ENCODE measurements at places on chromosomes 5 and 9.

GRCh38 chr9:128635266-128636023 is 21.2 kb downstream of the DYNC2I2 start:
- DNase-seq, result peak; percentile 99

DNA sequence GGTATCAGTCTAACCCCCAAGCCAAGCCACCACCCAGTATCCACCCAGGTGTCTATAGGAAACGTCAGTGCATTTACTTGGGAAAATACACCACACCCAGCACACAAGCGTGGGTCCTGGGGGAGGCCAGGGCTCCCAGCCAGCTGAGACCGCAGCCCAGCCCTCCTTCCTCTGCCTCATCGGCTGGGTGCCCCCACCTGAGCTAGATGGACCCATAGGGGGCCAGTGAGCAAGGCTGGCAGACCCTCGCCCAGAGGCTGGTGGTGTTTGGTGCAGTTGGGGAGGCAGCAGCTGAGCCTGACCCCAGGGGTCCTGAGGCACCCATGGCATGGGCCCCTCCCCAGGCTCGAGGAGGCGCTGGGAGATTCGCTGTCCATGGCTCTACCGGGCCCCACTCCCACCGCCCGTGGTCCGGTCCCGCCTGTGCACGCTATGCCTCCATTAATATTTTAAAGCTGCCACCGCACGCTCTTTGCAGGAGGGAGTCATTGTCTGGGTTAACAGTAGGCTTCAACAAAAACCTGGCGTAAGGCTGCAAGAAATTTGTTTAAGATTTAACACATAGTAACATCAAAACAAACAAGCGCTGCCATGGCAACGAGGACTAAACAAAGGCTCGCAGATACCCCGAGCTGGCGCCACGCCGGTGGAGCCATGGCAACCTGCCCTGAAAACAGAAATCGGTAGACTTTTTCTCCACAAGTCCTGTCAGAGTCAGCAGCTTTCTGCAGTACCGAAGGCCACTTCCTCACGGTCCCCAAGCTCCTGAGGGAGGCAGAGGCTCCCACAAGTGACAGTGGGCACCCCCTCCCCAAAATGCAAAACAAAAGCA is 20.6 kb downstream of the TPPP start:
- peak; percentile 81 for DNase-seq

DNA sequence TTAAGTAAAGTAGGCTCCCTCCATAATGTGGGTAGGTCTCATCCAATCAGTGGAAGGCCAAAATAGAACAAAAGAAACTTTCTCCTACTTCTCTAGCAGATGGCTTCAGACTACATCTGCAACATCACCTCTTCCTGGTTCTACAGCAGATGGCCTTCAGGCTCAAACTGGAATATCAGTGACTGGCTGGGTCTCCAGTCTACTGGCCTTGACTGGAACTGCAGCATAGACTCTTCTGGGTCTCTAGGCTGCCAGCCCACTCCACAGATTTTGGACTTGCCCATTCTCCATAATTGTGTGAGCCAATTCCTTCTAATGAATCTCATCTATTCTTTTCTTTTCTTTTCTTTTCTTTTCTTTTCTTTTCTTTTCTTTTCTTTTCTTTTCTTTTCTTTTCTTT is 64.8 kb downstream of the ACER2 start:
- DNase-seq, result no peak

DNA sequence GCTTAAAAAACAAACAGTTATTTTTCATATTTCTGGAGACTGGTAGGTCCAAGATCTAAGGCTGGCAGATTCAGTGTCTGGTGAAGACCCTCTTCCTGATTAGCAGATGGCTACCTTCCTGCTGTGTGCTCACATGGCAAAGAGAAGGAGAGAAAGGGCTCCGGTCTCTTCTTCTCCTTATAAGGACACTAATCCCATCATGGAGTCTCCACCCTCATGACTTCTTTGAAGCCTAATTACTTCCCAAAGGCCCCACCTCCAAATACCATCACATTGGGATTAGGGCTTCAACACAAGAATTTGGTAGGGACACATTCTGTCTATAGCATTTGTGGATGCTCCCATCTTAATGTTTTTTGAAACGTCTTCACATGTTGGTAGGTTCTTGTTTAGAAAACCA is 391.1 kb downstream of the TMEM161B start:
- DNase-seq, result no peak

DNA sequence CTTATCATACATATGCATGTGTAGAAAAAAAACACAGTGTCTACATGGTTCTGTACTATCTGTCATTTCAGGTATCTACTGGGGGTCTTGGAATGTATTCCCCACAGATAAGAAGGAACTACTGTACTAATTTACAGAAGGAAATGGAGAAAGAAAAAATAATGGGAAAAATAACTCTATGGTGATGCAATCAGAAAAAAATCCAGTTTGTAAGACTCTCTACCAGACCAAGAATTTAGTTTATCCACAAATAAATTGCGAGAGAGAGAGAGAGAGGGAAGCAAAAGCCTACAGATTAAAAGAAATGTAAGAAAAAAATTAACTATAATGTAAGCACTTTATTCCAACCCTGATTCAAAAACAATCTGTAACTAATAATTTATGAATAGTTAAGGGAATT is 708.6 kb upstream of the ZNF608 start:
- peak; percentile 9 for DNase-seq

DNA sequence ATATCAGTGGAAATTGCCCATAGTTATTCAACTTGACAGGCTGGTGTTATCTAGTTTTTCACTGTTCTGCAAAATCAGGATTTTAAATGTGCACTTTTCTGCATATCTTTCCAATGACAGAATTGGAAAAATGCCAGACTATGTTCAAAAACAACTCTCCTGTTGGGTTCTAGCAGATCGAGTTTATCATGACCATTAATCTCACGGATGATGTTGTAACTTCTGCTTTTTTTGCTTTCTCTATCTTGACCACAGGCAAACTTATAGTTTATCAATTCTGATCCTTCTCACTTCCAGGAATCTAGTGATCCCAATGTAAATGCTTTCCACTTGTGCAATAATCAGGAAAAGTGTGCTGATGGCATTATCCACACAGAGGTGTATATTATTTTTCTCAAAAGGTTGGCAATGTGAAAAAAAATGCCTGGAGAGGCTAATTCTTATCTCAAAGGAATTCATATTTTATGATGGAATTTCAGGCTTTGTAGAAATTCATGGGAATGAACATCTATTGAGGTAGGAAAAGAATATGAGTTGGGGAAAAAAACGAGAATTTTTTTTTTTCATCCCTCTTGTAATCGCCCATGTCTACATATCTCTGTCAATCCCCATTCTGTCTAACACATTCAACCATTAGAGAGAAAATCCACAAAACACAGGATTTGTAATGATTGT is 73.6 kb upstream of the DAB2 start:
- DNase-seq, result peak; percentile 38

- DNase-seq, result peak; percentile 12
Observed at GRCh38 chr9:10268531-10269485, 344.0 kb downstream of the PTPRD start.

- DNase-seq, result peak; percentile 1
Observed at GRCh38 chr5:82911910-82912309, 165.3 kb downstream of the TMEM167A start.

DNA sequence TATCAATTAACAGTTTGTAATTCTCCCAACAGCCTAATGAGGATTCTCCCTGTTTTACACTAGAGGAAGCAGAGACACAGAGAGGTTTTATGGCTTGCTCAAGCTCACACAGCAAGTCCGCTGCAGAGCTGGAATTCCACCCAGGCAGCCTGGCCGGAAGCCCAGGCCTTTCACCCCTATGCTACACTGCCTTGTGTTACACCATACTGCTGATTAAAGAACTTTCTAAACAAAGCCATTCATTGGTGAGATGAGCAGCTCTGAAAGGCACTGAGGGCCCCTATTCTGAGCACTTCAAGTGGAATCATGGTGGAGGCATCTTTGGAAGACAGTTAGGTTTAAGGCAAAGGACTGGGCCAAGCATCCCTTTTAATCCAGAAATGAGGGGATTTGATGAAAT is 14.7 kb upstream of the LARP1 start:
- DNase-seq, result peak; percentile 60

GRCh38 chr5:173954671-173955521 is 34.1 kb upstream of the C5orf47 start:
- peak; percentile 56 for DNase-seq

DNA sequence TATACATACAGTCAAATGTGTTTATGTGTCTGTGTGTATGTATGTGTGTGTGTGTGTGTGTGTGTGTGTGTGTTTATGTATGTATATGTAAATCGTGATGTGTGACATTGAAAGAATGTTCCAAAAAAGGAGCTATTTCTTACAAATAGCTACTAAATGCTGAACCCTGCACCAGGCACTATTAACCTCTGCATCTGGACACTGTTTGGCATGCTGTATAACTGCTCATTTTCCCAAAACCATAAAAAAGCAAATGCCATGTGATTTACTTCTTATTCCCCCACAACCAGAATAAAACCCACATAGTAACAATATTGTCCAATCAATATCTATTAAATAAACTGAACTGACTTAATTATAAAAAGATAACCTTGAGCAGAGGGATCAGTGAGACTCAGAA is 91.1 kb downstream of the NR6A1 start:
- no peak for DNase-seq

GRCh38 chr9:89792189-89793123 is 187.6 kb downstream of the GADD45G start:
- no peak for DNase-seq

GRCh38 chr5:73437101-73437776 is 11.3 kb downstream of the FOXD1 start:
- peak; percentile 90 for DNase-seq

- peak; percentile 58 for DNase-seq
Observed at GRCh38 chr5:65059681-65060598, 291.2 kb downstream of the CWC27 start.

DNA sequence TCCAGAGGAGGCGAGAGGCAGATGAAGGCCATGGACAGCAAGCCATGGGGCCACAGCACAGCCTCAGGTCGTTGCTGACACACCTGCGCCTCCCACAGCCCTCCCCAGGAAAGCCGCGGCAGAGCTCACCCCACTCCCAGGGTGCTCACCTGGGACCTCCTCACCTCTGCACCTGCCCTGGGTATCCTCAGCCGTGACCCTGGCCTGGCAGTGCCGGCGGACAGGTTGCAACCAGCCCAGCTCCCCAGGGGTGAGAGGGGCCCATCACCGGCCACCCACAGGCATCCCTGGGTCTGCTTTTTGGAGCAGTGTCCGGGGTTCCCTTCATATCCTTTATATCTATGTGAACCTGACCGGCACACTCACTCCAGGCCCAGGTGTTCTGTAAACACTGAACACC is 30.4 kb upstream of the FCN1 start:
- DNase-seq, result no peak

DNA sequence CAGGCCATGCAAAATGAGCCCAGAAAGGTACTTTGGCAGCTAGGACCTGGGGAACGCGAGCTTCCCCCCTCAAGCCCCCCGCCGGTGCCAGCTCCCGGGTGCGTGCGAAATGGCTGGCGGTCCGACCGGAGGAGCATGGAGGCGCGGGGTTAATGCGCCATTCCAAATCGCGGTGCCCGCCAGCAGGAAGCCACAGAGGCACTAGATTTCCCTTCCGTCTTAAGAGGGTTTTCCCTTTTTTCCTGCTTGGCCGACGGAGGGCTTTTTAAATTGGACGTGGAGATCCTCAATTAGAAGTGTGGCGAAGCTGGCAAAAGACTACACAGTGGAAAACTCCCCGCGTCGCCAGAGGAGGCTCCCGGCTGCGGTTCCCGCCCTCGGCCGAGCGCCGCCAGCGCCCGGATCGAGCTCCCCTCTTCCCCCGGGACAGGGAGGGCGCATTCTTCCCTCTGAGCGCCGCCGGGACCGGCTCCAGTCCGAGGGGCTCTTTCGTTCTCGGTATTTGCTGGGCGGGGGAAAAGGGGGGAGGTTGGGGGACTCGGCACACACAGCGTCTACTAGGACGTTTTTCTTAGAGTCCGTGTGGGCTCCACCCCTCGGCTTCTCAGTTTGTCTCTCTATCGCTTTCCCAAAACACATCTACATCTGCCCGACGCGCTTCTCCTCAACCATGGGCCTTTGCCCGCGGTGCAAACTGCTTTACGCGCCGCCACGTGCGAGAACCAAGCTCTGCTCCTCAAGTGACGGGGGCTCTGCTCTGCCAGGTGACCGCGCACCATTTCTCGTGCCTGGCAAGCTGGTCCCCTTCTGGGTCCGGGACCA is 3.0 kb downstream of the GDNF start:
- DNase-seq, result peak; percentile 80

DNA sequence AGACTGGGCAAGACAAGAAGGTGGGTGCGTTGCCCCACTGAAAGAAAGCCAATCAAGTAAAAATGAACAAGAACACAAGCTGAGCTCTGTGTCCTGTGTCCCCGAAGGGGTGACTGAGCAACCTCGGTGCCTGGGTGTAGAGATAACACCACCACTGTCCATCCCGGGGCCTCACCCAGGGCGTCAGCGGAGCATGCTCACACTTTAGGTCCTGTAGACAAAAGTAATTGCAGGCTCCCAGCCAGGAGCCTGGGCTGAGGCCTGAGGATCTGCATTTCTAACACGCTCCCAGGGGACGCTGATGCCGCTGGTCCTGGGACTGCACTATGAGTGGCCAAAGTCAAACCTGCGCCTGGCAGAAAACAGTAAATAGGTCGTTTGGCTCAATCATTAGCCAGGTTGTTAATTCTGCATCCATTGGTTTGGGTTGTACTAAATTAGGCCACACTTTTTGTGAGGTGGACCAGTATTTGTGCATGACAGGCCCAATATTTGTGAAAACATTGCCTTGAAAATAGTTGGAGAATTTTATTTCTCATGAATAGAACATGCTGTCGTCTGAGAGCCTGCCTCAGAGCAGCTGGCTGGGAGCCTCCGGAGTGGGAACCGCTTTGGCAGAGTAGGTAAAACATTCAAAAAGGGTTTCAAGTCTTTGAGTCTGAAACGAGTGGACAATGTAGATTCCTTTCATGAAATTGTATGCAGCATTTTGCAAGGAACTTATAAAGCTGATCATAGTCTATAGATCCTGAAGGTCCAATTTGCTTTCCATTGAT is 38.3 kb downstream of the ANKRD33B start:
- DNase-seq, result no peak

DNA sequence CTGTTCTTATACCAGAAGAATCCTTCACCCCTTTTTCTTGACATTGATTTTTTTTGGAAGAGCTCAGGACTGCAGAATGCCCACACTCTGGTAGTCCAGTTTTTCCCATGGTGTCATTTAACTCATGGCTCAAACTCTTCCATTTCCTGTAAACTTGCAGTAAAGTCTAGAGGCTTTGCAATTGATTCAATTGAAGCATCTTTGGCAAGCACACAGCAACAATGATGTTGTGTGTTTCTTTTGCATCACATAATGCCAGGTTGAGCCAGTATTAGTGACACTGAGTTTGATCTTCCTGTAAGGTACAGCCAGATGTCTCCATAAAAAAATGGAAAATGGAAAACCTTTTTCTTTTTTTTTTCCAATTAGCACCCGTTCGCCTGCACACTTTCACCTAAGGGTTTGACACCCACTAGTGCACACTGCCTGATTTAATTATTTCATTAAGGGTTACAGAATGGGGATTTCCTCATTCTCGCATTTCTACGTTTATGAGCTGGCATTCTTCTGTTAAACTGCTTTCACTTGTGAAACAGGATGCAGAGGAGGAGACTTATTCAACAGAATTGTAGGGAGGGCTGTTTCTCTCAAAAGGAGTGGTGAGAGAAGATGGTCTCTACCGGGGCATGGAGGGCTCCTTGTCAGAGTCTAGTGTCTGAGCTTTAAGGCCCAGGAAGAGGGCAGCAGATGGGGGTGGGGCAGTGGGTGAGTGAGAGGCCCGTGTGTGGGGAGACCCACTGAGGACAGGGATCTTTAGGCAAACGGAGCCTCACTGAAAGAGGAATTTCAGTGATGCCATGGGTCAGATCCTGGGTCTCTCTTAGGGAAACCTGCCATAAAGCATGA is 2.2 kb upstream of the S1PR3 start:
- peak; percentile 79 for DNase-seq

All from GM23248 (cell line).